Osteocyte (in vitro differentiated cells): ENCODE measurements at places on chromosomes 6 and 20. TPM values are rescaled to one million over a fixed set of nuclear protein-coding genes. Genes with fewer than 3 reads are reported as not detected.
A peak's percentile ranks its signal among the peaks of the same experiment; 100 is the strongest.

DNA sequence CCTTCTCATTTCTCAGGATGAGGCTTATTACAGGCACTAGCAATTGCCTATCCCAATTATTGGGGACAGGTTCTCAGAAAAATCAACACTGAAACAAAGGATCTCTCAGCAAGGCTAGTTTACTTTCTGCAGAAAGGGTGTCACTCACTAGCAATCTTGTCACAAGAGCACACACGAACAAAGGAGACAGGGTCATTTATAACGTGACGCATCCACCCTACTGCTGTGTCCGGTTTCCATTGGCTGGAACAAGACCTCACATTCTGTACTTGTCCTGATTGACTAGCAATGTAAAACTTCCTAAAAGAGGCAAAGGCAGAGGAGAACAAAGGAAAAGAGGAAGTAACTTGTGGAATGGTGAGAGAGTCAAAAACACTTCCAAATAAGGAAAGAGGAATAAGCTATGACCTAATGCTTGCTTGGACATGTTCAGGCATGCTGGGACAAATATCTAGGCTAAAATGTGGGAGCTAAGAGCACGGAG lies 160.2 kb upstream of the STXBP5 start:
- no peak overlapping the region for H3K4me3 ChIP-seq
- H3K4me1 ChIP-seq, result peaks cover 23% of the 10 kb centered on the region
- H3K27ac ChIP-seq, result no peak overlapping the region

- no peaks in the 10 kb centered on the region for H3K27me3 ChIP-seq
- peak overlapping the region; percentile 63 for H3K27ac ChIP-seq
- DNase-seq, result no peak
- peaks cover 60% of the 10 kb centered on the region for H3K4me1 ChIP-seq
- peaks cover 7% of the 10 kb centered on the region for H3K36me3 ChIP-seq
Measured at GRCh38 chr20:36847009-36847709, 28.8 kb upstream of the TLDC2 start.

The HDGFL1 gene
- not detected in 2 replicates for total RNA-seq

DNA sequence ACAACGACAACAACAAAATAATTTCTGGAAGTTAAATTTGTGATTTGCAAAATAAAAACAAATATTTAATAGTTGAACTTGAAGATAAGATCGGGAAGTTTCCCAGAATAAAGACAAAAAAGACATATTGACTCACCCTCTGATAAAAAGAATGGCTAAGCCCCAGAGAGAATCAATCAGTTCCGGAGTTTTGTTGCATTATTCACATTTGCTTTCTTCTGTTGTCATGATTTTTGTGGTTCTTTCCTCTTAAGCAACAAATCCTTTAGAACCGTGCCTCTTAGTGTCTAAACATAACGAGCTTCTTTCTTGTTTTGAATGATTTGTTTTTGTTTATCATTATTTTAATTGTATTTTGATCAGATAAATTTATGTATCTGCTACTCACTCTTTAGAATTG lies 337.7 kb upstream of the PRND start:
- H3K27me3 ChIP-seq, result peaks cover 35% of the 10 kb centered on the region
- H3K36me3 ChIP-seq, result no peaks in the 10 kb centered on the region
- no peak for DNase-seq
- no peak overlapping the region for H3K4me3 ChIP-seq

The SLC26A8 gene
- not detected in 2 replicates for total RNA-seq

DNA sequence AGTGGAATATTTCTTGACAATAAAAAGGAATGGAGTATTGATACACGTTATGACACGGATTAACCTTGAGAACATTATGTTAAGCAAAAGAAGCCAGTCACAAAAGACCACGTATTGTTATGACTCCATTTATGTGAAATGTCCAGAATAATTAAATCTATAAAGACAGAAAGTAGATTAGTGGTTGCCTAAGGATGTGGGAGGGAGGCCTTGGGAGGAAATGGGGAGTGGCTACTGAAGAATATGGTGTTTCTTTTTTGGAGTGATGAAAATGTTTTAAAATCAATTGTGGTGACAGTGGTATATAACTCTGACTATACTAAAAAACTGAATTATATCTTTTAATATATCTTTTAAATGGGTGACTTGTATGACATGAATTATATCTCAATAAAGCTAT lies 30.1 kb downstream of the TRPC4AP start:
- peaks cover 50% of the 10 kb centered on the region for H3K36me3 ChIP-seq
- no peaks in the 10 kb centered on the region for H3K27me3 ChIP-seq
- H3K4me1 ChIP-seq, result peaks cover 16% of the 10 kb centered on the region
- no peak for DNase-seq

The ENPP1 gene
- total RNA-seq, result 21.1 and 22.4 TPM in 2 replicates

DNA sequence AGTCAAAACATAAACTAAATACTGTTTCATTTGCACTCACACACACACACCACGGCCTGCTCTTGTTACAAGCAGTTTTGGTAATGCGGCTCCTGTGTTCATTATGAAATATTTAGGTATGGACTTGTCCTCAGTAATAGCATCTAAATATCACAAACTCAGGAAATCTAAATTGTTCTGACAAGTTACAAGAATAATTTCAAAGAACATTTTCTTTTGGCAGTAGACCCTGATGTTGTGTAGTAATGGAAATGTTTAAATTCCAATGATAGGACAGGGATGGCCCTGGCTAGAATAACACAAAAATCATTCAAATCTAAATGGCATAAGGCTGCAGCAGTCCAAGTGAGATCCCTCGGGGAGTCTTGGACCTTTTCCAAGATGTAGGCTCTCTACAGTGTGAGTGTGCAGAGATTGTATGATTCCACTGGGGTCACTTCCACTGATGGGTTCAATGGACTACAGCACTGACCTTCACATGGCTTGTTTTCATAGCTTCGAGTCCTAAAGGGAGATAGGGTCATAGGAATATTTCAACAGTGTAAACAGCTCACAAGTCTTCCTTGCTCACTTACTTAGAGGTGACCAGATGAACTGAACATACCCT lies 210.6 kb upstream of the PLCB4 start:
- H3K36me3 ChIP-seq, result no peaks in the 10 kb centered on the region
- no peak overlapping the region for H3K4me3 ChIP-seq
- no peaks in the 10 kb centered on the region for H3K27me3 ChIP-seq
- H3K4me1 ChIP-seq, result peaks cover 32% of the 10 kb centered on the region

DNA sequence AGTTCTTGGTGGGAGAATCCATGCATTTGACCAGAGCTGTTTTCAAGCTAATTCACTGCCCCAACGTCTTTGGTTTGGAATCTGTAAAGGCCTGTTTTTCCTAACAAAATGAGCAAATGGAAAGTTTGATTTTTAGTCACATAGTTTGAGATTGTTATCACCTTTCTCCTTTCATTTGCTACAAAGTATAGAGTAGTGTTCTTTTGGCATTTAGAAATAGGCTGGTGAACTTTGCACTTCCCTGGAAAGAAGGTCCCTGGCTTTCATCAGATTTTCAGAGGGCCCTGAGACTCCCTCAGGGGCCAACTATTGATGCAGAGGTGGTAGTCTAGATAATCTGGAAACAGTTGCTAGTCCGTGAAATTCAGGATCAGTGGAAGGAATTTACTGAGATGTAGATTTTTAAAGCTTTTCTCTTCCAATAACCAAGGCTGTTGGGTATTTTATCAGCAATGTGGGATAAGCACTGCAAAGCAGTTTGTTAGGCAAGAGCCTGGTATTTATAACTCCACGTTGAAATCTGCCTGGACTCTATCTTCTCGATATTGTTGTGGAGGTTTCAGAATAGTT lies 1.7 kb downstream of the ARFGEF2 start:
- H3K36me3 ChIP-seq, result no peaks in the 10 kb centered on the region
- peaks cover 2% of the 10 kb centered on the region for H3K27me3 ChIP-seq
- H3K27ac ChIP-seq, result no peak overlapping the region
- peak overlapping the region; percentile 44 for H3K4me3 ChIP-seq
- peaks cover 44% of the 10 kb centered on the region for H3K4me1 ChIP-seq

The CCDC28A gene
- 11.7 and 12.9 TPM in 2 replicates for total RNA-seq

The DDRGK1 gene
- 79.6 and 84.2 TPM in 2 replicates for total RNA-seq

The TIAM2 gene
- 11.2 and 12.9 TPM in 2 replicates for total RNA-seq

GRCh38 chr6:1854296-1854695 lies 244.6 kb downstream of the FOXC1 start:
- no peak overlapping the region for H3K4me3 ChIP-seq
- H3K36me3 ChIP-seq, result no peaks in the 10 kb centered on the region
- DNase-seq, result no peak

- H3K27me3 ChIP-seq, result no peaks in the 10 kb centered on the region
- no peaks in the 10 kb centered on the region for H3K4me1 ChIP-seq
- no peak overlapping the region for H3K4me3 ChIP-seq
- DNase-seq, result no peak
Measured at GRCh38 chr20:2397595-2398145, 17.0 kb downstream of the TGM6 start.

DNA sequence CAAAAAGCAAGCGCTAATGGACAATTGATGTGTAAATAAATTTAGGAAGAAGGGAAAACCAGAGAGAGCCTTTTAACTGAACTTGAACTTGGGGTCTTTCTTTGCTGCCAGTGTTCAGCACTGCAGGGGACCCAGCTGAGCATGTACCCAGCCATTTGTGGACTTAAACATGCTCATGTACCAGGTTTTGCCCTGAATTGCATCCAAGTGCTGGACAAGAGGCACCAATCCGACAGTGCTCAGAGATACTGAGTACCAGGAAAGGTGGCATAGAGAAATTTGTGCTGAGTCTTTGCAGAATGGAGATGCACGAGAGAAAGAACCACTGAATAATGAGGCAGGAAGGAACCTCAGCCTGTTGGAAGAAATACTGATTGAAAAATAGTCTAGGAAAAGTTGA lies 16.0 kb downstream of the AKAP12 start:
- H3K27me3 ChIP-seq, result no peaks in the 10 kb centered on the region
- no peak overlapping the region for H3K4me3 ChIP-seq
- H3K27ac ChIP-seq, result peak overlapping the region; percentile 98
- no peak for DNase-seq

DNA sequence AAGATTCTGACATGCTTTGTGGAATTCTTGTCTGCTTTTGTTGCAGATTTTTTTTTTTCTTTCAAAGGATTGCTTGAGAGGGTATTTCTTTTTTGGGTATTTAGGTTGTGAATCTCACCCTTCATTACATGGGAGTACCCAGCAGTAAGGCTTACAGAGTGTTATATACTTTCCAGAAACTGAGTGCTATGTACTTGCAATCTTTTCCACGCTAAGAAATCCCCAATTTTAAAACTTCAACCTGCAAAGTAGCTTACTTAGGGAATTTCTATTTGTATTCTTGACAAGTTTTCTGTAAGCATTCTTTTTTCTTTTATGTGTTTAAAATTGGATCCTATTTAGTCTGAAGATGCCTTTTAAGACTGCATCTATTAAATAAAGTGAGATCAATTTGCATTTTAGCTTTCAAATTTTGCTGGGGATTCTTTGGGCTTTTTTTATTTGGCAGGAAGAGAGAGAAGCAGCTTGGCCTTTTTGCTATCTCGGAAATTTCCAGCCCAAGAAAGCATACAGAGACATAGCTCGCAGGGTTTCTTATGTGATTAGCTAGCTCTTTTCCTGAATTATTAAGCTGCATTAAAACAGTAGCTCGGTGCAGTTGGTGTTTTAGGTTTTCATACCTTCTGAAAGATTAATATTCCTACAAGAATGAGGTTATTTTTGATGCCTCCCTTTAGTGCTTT lies 42.6 kb downstream of the KCNS1 start:
- DNase-seq, result no peak
- H3K27me3 ChIP-seq, result no peaks in the 10 kb centered on the region
- H3K4me3 ChIP-seq, result no peak overlapping the region

DNA sequence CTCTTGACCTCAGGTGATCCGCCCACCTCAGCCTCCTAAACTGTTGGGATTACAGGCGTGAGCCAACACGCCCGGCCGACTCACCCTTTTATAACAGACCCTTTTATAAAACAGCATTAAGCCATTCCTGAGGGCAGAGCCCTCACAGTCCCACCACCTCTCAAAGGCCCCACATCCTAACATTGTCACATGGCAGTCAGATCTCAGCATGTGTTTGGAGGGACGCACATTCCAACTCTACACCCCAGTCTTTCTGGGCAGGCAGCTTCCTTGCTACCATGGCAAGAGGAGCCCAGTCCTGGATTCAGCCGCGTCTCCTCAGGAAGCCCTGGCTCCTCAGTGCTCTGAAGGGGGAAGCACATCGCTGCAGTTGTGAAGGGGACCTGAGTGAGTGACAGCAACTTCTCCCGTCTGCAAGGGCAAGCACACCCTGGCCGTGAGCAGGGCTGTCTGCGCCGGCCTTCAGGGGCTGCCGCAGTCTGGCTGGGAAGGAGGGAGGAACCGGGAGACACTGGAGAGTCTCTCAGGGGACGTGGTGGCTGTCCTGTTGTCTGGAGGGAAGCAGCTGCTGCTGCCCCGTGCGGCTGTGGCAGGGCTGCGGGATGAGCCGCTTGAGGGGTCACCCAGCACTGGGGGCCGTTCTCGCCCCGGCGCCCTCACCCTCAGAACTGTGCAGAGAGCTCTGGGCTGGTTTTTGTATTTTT lies 15.9 kb downstream of the OSBPL2 start:
- no peaks in the 10 kb centered on the region for H3K27me3 ChIP-seq
- no peak overlapping the region for H3K27ac ChIP-seq
- no peak overlapping the region for H3K4me3 ChIP-seq
- no peak for DNase-seq

DNA sequence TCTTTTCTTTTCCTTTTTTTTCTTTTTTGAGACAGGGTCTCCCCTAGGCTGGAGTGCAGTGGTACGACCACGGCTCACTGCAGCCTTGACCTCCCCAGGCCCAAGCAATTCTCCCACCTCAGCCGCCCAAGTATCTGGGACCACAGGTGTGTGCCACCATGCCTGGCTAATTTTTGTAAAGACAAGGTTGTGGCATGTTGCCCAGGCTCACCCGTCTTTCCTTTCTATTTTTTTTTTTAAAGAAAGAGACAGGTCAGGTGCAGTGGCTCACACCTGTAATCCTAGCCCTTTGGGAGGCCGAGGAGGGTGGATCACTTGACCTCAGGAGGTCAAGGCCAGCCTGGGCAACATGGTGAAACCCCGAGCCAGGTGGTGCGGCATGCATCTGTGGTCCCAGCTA lies 16.6 kb downstream of the BANF2 start:
- peaks cover 13% of the 10 kb centered on the region for H3K27me3 ChIP-seq
- H3K36me3 ChIP-seq, result no peaks in the 10 kb centered on the region
- DNase-seq, result no peak
- H3K4me1 ChIP-seq, result peaks cover 4% of the 10 kb centered on the region
- H3K4me3 ChIP-seq, result no peak overlapping the region

DNA sequence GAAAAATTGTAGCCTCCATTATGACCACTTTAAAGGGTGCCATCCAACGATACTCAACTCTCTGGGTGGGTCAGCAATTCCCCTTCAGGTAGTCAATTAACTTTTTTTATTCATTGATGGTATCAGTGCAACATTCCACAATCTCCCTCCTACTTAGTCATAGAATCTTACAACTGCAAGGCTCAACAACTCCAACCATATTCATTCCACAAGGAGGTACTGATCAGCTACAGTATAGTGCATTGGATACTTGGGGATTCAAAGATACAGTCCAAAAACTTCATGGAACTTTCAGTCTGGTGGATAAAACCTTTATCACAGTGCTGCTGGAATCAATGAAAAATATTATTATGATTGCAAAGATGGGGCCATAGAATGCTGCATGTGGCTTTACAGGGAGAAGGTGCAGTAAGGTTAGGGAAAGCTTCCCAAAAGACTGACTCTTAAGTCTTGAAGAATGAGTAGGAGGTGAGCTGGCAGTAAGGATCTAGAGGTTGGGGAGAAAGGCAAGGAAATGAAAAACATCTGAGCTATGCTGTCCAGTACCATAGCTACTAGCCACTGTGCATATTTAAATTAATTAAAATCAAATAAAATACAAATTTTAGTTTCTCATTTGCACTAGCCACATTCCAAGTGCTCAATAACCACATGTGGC lies 314.7 kb upstream of the PRDM1 start:
- H3K27me3 ChIP-seq, result no peaks in the 10 kb centered on the region
- H3K4me1 ChIP-seq, result no peaks in the 10 kb centered on the region
- no peak overlapping the region for H3K4me3 ChIP-seq
- H3K27ac ChIP-seq, result no peak overlapping the region
